ENCODE measurements at places on chromosomes 16 and 17.

GRCh38 chr17:66378296-66378695 is 75.9 kb downstream of the PRKCA start:
- no peak for DNase-seq

GRCh38 chr16:29857133-29857760 is 5.8 kb downstream of the CDIPT start:
- DNase-seq = no peak

- no peak for DNase-seq
These were observed 82.3 kb upstream of the BCAR1 start for GRCh38 chr16:75333721-75334163.

DNA sequence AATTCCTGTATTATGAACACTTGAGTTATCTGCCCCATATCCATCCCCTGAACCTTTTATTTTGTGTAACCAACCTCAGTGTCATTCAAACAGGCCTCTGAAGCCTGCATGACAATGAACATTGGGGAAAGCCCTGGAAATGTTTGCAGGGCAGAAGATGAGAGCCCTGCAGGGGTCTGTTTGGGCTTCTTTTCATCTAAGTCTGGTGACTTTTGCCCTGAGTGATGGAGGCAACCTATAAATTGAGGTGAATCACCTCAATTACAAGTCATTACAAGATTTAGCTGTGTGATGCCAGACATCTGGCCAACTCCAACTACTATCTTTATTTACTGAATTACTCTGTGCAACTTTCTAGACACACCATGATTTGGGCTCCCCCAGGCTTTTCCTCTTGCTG is 189.2 kb downstream of the MAF start:
- no peak for DNase-seq

GRCh38 chr16:62105244-62105643 is 69.0 kb upstream of the CDH8 start:
- no peak for DNase-seq

DNA sequence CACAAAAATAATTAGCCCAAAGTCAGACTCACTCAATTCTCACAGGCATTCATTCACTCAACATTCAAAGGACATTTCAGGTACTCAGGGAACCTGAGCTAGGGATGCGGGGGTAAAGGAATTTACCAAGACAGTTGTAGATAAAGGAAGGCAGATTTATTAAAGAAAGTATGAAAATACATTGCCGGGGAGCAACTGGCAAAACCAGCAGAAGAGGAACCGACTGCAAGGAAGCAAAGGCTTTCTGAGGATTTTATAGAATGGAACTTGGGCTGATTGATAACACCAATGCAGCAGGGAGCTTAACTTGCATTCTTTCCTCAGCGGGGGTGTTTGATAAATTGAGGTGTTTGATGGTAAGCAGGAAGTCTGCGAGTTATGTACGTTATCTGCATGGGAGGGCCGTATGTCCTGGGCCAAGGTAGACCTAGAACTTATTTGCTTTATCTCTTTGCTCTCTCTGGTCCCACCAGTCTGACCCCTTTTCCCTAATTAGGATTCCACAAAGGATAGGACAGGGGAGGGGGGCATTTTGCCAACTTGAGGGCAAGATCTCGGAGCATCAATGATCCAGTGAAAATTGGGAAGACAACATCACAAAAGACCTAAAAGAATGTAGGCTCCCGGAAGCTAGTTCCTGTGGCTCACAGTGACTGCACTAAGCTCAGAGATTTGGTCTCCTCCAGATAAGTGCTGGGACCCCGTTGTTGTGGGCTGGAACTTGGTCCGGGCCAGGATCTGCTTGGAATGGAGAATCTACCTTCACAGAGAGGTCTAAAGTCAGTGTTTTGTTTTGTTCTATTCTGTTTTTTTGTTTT is 5.8 kb upstream of the MT3 start:
- DNase-seq = no peak

DNA sequence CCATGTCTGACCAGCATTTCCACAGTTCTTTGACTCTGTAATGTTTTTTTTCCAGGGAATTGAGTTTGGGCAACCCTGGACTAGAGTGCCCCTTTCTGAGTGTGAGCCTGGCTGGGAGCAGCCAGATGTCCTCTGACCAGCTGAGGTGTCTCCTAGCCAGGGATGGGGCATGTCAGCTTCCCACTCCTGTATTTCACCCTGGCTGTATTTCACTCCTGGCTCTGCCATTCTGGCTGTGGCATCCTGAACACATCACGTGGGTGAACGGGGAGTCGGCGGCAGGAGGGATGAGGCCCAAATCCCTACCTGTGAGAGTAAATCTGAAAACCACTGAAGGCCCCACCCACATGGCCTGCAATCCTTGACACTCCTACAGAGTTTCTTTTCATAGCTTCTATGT is 31.3 kb downstream of the KDM8 start:
- DNase-seq = peak; percentile 26

GRCh38 chr17:18172531-18173278 is 10.9 kb upstream of the ALKBH5 start:
- DNase-seq = no peak

DNA sequence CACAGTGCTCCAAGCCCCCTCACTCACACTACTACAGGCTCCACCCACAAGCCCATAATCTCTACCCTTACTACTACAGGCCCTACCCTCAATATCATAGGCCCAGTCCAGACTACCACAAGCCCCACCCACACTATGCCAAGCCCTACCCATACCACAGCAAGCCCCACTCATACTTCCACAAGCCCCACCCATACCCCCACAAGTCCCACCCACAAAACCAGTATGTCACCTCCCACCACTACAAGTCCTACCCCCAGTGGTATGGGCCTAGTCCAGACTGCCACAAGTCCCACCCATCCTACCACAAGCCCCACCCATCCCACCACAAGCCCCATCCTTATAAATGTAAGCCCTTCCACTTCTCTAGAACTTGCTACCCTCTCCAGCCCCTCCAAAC is 13.8 kb downstream of the RIPOR1 start:
- DNase-seq = peak; percentile 67

DNA sequence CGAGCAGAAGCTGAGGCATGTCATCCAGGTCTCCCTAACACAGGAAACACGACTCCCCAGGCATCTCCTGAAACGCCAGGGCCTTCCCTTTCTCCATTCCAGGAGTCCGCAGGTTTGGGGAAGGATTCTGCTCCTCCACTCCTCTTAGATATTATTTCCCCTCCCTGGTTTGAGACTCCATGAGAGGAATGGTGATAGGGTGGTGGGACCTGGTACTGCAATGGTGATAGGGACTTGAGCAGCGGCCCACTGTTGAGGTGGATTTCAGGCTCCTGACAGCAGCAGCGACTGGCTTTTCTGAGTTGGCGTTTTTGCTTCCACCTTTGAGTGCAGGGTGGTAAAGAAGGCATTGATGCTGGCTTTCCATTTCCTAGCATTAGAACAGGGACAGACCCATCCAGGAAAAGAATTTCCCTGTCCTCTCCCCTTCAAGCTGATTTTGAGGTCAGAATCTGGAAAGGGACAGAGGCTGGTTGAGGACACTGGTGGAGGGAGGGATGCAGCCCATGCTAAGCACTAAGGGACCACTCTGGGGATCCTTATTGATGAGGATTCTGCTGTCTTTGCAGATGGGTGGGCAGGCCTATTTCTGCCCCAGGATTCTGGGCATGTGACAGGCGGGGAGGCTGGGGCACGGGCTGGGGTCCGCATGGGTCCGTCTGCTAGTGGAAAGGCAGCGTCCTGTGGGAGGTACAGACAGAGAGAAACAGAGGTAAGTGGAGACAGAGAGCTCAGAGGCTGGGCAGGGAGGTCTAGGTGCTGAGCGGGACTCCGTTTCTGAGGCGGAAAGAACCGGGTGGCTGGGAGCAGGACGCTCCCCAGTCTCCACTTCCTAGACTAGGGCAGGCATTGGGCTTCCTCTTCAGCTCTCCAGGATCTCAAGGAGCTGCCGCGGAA is 1.3 kb upstream of the TBX4 start:
- DNase-seq = no peak

- no peak for DNase-seq
These were observed 16.5 kb upstream of the SLC35G3 start for GRCh38 chr17:35210741-35211140.

- DNase-seq = no peak
These were observed 452.1 kb upstream of the ASIC2 start for GRCh38 chr17:33745047-33745760.

DNA sequence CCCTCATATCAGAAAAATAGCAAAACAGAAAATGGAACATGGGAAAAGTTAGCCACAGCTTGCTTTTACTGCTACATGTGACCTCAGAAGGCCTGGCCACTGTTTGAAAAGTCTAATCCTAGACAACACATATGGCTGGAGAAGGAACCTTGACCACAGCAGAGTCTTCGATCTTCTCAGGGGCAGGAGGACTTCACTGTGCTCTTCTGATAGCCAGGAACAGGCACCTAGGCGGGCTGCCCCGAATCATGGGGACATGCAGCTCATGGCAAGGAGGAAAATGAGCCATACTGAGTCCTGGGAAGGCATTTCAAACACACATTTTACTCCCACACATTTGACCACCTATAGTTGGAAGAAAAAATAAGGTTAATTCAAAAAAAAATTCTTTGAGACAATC is 31.1 kb upstream of the ADORA2B start:
- no peak for DNase-seq

DNA sequence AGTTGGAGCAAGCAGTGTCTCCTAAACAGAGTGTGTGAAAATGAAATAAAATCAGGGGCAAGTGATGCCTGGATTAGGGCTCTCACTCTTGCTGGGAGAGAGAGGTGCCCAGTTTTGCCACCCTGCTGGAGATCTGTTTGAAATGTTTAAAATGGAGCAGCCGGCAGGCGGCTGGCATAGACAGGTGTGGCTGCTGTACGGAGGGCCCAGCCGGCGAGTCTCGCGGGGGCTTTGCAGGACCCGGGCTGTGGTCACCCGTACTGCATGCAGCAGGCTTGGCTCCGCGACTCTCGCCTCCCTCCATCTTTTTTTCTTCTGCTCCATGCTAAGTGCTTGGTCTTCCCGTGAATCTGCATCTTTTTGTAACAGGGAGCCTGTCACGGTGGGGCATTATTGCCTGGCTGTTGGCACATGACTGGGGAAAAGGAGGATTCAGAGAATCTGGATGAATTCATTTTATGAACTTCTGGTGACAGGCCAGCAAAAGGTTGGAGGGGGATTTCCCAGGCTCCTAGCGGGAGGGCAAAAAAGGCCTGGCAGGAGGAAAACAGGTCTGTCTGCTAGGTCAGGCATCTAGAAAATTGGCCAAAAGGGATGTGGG is 1.8 kb downstream of the ZNRF1 start:
- peak; percentile 52 for DNase-seq

DNA sequence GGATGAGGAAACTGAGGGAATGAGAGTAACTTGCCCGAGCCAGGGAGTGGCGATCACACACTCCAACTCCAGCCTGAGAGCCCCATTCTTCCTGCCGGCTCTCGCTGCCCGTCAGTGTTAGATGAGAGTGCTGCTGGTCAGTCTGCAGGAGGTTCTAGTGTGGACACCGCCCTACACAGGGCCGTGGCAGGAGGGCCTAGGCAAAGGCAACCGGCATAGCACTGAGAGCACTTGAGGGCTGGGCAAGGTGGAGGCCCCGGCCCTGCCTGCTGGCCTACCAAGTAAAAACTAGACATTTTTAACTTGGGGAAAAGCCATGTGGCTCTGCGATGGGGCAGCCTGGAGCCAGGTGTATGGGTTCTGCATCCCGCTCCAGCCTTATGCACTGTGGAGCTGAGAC is 354.8 kb downstream of the SEC14L1 start:
- DNase-seq = peak; percentile 16

DNA sequence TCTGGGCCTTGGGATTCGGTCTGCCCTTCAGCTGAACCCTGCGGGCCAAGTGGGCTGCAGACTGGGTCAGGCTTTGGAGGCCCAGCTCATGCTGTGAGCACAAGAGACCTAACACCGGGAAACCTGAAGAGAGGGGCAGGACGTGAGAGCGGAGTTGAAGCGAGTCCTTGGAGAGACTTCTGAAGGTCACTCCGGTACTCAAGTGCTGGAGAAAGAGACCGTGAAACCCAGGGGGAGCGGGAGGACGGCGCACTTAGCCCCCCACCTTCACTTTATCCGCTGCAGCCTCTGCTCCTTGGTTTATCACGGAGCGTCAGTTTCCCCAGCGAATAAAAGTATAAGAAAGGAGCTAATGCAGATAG is 361 bp downstream of the UQCRC2 start:
- no peak for DNase-seq

GRCh38 chr17:79591014-79591590 is 19.7 kb downstream of the RBFOX3 start:
- DNase-seq = no peak

DNA sequence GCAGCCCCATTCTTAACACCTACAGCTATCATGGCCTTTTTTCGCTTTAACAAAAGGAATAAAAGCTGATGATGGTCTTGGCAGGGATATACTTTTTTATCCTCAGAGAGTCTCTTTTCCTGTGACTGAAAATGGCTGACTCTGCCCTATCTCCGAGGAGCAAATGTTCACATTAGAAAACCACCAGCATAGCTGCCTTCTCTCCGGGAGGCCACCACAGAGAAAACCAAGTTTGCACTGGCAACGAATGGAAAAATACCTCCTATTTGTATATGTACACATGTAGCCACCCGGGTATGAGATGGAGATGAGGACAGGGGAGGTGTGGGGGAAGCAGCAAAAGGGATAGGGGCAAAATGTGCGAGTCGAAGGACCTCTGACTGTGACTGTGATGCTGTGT is 88.2 kb downstream of the STX8 start:
- no peak for DNase-seq

GRCh38 chr17:63702721-63703015 is 2.7 kb upstream of the LIMD2 start:
- no peak for DNase-seq

GRCh38 chr16:23521037-23521743 is 10.9 kb upstream of the GGA2 start:
- DNase-seq = no peak

DNA sequence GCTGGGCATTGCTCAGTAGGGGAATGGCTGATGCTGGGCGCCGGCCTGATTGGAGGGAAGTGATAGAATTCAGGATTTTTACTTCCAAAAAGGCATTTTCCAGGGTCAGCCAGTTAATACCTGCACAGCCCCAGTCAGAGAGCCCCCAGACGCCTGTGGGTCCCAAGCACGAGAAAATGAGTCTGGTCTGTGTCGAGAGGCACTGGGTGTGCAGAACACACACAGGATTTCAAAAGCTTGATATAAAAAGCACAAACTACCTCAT is 164.6 kb upstream of the TNRC6C start:
- DNase-seq = no peak

GRCh38 chr17:72236980-72237633 is 116.3 kb downstream of the SOX9 start:
- DNase-seq = no peak

- DNase-seq = peak; percentile 36
These were observed 823 bp upstream of the CD2BP2 start for GRCh38 chr16:30355954-30356308.

- no peak for DNase-seq
These were observed 731.8 kb downstream of the CDH11 start for GRCh38 chr16:64390102-64390501.

DNA sequence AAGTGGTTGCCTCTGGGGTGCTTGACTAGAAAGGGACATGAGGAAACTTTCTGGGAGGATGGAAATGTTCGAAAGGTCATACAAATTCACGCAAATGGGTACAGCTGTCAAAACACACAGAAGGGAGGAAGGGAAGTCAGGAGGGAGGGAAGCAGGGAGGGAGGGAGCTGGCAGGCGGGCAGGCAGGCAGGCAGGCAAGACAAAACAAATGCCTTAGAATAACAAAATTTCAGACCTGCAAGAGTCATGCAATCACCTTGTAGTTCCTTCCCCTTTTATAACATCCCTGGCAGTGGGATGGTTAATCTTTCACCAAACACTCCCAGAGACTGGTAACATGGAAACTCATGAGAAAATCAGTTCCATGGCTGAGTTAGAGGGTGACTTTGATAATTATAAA is 189.2 kb downstream of the STX8 start:
- DNase-seq = no peak
